ENCODE measurements at places on chromosomes 2 and 18. TPM values are rescaled to one million over a fixed set of nuclear protein-coding genes. Genes with fewer than 3 reads are reported as not detected.

DNA sequence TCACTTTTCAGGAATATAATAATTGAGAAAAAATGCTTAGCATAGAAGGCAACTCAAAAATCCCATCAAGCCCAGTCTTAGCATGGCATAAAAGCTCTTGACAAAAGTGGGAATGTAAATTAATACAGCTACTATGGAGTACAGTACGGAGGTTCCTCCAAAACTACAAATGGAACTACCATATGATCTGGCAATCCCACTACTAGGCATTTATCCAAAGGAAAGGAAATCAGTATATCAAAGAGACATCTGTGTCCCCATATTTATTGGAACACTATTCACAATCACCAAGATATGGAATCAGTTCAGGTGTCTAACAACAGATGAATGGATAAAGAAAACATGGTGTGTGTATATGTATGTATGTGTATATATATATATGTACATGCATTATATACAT, 28.8 kb downstream of the ITGAV start:
- no peaks in the 10 kb centered on the region for H3K4me1 ChIP-seq
- peaks cover 21% of the 10 kb centered on the region for H3K36me3 ChIP-seq

DNA sequence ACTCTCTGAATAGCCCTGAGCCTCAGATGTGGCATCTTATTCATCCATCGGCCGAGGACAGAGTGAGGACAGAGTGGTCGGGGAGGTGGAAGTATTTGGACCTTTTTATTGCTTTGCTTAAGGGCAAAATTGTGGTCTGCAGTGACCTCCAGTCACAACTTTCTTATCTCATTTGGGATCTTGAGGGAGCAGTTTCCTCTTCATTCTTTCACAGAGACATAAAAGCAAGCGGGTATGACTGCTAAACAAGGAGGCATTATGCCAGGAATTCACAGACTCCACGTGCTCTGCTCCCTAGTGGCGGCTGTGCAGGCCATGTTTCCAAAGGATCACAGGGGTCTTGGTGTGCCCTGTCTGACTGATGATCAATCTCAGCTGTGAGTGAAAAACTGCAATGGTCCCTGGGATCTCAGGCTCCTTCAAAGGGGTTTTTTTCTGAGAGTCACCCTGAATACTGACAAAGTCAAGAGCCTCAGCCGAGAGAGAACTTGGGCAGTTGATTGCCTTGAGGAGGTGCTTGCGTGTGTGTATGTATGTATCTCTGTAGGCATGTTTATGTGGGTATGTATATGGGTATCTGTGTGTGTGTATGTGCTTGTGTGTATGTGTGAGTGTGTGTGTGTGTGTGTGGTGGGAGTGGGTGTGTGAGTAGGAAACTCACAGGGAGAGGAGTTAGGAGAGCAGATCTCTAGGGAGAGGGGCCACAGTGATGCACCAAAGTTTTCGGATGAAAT, 47.7 kb downstream of the RAPGEF4 start:
- H3K4me3 ChIP-seq: no peak overlapping the region
- DNase-seq: peak; percentile 99
- H3K4me1 ChIP-seq: peaks cover 17% of the 10 kb centered on the region
- no peaks in the 10 kb centered on the region for H3K36me3 ChIP-seq
- peak overlapping the region; percentile 34 for H3K27ac ChIP-seq
- no peaks in the 10 kb centered on the region for H3K27me3 ChIP-seq

- peaks cover 39% of the 10 kb centered on the region for H3K4me1 ChIP-seq
- no peak overlapping the region for H3K4me3 ChIP-seq
- peak overlapping the region; percentile 73 for H3K27ac ChIP-seq
Measured at GRCh38 chr2:100752628-100753333, 67.2 kb upstream of the NPAS2 start.

DNA sequence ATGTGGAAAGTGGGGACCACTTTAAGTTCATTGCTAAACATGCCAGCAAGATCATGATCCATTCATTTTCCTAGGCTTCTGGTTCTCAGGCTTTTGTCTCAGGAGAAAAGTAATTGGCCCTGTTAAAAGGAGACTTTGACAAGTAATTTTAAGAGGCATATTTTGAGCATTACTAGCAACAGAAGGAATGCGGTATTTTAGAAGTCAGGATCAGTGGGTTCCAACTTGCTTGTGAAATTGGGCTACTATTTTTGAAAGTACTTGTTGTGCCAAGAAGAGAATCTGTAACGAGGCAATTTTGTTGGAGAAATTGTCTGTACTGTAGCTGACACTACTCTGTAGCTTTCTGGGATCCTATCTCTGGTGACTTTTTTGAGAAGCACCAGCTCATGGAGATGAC, 59.4 kb downstream of the CERS6 start:
- no peaks in the 10 kb centered on the region for H3K36me3 ChIP-seq
- no peak overlapping the region for H3K4me3 ChIP-seq
- peaks cover 16% of the 10 kb centered on the region for H3K4me1 ChIP-seq
- no peaks in the 10 kb centered on the region for H3K27me3 ChIP-seq

- no peak overlapping the region for H3K27ac ChIP-seq
- H3K36me3 ChIP-seq: no peaks in the 10 kb centered on the region
- no peaks in the 10 kb centered on the region for H3K27me3 ChIP-seq
- no peaks in the 10 kb centered on the region for H3K4me1 ChIP-seq
- peak; percentile 12 for DNase-seq
Measured at GRCh38 chr2:84527137-84528129, 11.1 kb downstream of the DNAH6 start.

- no peaks in the 10 kb centered on the region for H3K36me3 ChIP-seq
- peaks cover 6% of the 10 kb centered on the region for H3K27me3 ChIP-seq
- peak; percentile 85 for DNase-seq
- no peaks in the 10 kb centered on the region for H3K4me1 ChIP-seq
- no peak overlapping the region for H3K27ac ChIP-seq
Measured at GRCh38 chr2:119545754-119546446, 1.7 kb downstream of the CFAP221 start.

GRCh38 chr2:97932975-97933662, 62.6 kb downstream of the TMEM131 start:
- H3K36me3 ChIP-seq: no peaks in the 10 kb centered on the region
- H3K27me3 ChIP-seq: no peaks in the 10 kb centered on the region
- H3K4me1 ChIP-seq: peaks cover 10% of the 10 kb centered on the region
- no peak overlapping the region for H3K27ac ChIP-seq

- DNase-seq: no peak
- H3K4me1 ChIP-seq: peaks cover 27% of the 10 kb centered on the region
- H3K27me3 ChIP-seq: no peaks in the 10 kb centered on the region
- H3K4me3 ChIP-seq: no peak overlapping the region
- H3K36me3 ChIP-seq: no peaks in the 10 kb centered on the region
- peak overlapping the region; percentile 32 for H3K27ac ChIP-seq
Measured at GRCh38 chr2:47271054-47272000, 116.2 kb upstream of the STPG4 start.

GRCh38 chr18:76497021-76497420, 2.0 kb upstream of the ZNF516 start:
- no peak overlapping the region for H3K27ac ChIP-seq
- DNase-seq: no peak
- peaks cover 4% of the 10 kb centered on the region for H3K4me1 ChIP-seq
- H3K36me3 ChIP-seq: no peaks in the 10 kb centered on the region
- no peaks in the 10 kb centered on the region for H3K27me3 ChIP-seq
- no peak overlapping the region for H3K4me3 ChIP-seq

DNA sequence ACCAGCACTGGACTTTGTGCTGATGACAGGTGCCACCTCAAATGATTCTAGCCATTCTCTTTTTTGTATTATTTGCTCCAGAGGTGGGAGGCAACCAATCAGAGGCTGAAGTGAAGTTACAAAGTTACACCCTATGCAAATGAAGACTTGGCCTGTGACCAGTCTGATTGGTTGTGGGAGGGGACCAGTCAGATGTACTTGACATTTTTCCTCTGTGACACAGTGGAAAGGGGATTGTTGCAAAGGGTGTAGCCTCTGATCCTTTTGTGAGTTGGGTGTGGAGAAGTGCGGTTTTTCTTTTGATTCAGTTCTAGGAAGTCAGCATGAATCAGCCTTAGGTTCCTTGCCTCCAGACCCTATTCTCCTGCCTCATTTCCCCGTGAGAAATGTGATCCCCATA, 244.0 kb downstream of the ARL6IP6 start:
- no peaks in the 10 kb centered on the region for H3K4me1 ChIP-seq
- no peak overlapping the region for H3K27ac ChIP-seq
- no peak for DNase-seq
- H3K36me3 ChIP-seq: no peaks in the 10 kb centered on the region
- no peak overlapping the region for H3K4me3 ChIP-seq
- no peaks in the 10 kb centered on the region for H3K27me3 ChIP-seq

- H3K27ac ChIP-seq: peak overlapping the region; percentile 21
- DNase-seq: peak; percentile 36
- H3K36me3 ChIP-seq: no peaks in the 10 kb centered on the region
Measured at GRCh38 chr2:8684878-8685696, 3.2 kb downstream of the ID2 start.

GRCh38 chr18:74396171-74397169, 60.6 kb downstream of the DIPK1C start:
- DNase-seq: no peak
- no peaks in the 10 kb centered on the region for H3K36me3 ChIP-seq
- H3K27me3 ChIP-seq: peaks cover 2% of the 10 kb centered on the region
- H3K4me3 ChIP-seq: no peak overlapping the region
- H3K27ac ChIP-seq: no peak overlapping the region
- no peaks in the 10 kb centered on the region for H3K4me1 ChIP-seq

The SLC9A4 gene
- 0.07 TPM for total RNA-seq

The DLX1 gene
- not detected for total RNA-seq

The ZNF512 gene
- total RNA-seq: 32.5 TPM

The EML6 gene
- 0.23 TPM for total RNA-seq

The MYCN gene
- 2.6 TPM for total RNA-seq

The ZNF396 gene
- 1.4 TPM for total RNA-seq

The MC2R gene
- not detected for total RNA-seq

The IWS1 gene
- 51.6 TPM for total RNA-seq
